ENCODE measurements at places on chromosomes 2 and 18.

- DNase-seq = peak; percentile 89
Measured at GRCh38 chr18:11119550-11119949, 29.8 kb downstream of the PIEZO2 start.

GRCh38 chr2:71796174-71796593 lies 342.8 kb downstream of the DYSF start:
- no peak for DNase-seq

GRCh38 chr2:44746856-44747615 lies 194.5 kb upstream of the SIX3 start:
- DNase-seq = no peak

DNA sequence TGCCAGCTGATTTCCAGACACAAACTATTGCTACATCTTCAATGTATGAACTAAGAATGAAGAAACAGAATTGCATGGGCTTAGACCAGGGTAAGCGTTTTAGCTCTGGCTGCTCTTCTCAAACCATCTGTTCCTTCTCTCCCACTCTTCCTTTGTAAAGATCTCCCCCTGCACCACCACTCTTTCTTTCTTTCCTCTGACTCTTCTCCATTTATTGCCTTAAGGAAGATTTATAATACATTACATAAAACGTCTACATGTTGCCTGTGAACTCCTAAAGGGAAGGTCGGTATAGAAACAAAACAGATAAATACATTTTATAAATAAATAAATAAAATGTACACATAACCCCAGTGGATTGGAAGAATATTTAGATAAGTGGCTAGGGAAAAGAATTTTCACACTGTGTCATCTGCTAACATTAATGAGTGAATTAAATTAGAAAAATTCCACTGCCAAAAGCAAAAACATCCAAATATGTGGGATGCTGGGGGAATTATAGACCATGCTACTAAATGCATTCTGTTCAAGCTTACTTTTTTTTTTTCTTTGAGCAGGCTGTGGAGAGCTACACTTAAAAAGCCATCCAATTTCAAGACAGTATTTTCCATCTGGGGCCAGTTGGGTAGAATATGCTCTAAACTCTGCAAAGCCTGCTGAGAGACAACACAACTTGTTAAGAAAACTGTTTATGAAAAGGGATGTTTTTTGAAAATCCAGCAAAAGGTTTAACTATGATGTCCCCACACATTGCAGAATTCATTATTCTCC lies 41.5 kb downstream of the NCKAP5 start:
- no peak for DNase-seq

DNA sequence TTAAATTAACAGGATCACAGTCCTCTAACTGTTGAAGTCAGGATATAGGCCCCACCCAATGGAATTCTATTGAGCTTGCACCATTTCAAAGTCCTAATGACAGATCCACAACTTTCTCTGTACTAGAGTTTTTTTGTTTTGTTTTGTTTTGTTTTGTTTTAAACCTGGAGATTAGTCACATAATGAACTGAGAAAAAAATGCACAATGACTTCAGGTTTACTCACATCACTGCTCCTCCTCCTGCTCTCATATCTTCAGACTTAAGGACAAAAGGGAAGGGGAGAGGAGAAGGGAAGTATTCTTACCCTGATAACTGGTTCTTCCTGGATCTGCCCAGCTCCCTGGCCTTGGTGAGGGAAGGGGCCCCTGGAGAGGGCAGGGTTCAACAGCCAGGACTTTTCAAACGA lies 208.2 kb upstream of the EPHA4 start:
- no peak for DNase-seq

GRCh38 chr2:22167256-22167655 lies 1043.5 kb downstream of the TDRD15 start:
- no peak for DNase-seq

DNA sequence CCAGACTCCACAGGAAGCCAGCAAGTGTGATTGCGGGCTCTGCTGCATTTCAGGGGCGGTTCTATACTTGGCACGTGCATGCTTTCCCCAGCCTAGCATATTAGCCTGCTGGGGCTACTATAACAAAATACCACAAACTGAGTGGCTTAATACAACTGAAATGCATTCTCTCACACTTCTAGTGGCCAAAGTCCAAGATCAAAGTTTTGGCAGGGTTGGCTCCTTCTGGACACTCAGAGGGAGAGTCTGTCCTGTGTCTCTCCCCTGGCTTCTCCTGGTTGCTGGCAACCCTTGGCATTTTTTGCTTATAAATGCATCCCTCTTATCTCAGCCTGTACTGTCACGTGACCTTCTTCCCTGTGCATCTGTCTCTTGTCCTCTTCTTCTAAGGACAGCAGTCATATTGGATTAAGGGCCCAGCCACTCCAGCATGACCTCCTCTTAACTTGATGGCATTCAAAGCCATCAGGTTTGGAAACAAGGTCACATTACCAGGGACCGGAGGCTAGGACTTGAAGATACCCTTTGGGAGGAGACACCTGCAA lies 138.7 kb downstream of the RNF152 start:
- no peak for DNase-seq

DNA sequence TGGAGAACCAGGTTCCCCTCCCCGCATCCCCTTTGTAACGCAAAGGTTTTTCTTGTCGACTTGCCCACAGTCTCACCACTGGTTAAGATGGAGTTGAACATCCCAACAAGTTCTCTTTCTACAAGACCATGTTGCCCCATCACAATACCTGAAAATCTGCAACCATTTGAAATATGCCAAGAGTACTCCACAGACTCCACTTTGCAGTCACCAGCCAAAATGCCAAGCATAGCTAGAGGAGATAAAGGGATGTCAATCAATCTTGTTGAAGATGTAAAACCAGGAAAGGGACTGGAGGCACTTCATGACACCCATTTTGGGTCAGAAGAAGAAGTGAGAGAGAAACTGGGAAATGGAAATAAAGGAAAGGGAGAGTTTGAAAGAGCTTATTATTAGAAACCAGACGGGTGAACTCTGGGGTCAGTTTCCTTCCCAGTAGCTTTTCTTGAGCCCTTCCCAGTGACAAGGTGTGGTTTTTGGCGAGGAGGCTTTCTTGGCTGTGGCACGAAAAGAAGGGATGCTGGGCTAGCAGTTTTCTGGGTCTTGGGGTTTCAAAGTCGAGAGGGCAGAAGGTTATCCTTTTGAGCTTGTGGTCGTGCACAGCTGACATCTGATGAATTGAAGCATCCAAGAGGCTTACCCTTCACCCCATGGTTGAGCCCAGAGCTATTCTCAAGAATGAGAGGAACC lies 79.3 kb downstream of the ACAA2 start:
- DNase-seq = peak; percentile 54

GRCh38 chr18:31720867-31721266 lies 36.5 kb upstream of the B4GALT6 start:
- DNase-seq = no peak

DNA sequence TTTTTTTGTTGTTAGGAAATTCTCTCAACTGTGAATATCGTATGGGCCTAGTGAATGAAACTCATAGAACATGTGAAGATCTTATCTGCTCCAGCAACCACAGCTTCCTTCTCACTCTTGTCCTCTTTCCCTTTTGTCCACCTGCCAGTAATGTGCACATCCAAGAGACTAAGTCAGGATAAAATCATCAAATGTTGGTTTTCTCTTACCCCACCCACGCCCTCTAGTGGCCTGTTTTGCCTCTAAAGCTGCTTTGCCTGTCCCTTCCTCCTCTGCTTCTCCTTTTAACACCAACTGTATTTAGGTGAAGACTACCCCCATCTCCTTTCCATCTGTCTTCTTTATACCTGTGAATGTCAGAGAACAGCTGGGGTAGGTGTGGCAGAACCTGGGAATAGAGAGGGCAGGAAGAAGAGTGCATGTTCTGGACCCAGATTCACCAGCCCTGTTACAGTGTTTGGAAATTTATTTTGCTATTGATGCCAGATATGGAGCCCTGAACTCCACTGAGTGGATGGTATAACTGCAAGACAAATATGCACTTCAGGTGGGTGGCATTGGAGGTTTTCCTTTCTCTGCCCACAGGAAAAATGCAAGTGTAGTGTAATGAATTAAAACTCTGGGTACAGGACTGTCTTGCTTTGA lies 8.4 kb upstream of the MGAT5 start:
- peak; percentile 80 for DNase-seq

DNA sequence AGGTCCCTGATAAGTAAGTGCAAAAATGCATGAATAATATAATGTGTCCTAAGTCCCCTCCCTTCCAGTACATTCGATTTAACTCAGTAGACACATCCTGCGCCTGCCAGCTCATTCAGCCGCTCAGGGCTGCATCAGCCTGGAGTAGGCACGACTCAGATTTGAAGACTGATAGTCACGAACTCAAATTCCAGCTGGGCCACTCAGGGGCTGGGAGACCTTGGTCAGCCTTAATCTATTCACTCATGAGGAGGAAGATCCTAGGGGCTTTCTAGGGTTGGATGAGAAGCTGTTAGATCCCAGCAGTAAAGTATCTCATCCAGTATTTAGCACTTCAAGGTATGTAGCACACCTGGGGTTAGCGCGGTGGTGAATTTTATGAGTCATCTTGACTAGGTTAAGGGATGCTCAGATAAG lies 98.9 kb upstream of the ODC1 start:
- DNase-seq = no peak

- DNase-seq = no peak
Measured at GRCh38 chr18:74632856-74633255, 35.2 kb downstream of the ZNF407 start.

DNA sequence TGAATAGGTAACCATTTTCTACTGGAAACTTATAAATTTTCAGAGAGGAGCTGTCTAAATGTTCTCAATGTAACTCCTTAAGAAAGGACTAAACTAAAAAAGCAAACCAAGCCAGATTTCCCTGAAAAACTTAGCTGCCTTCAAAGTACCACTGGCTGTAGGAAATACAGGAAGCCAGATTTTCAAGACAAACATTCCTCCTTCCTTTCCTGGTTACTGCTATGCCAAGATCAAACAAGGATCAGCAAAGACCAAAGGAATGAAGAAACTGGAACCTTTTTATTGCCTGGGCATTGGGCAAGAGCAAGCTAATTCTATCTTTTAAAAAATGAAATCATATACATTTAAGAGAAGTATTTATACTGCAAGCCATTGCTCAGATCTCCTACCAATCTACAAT lies 212.7 kb downstream of the DYM start:
- DNase-seq = no peak

DNA sequence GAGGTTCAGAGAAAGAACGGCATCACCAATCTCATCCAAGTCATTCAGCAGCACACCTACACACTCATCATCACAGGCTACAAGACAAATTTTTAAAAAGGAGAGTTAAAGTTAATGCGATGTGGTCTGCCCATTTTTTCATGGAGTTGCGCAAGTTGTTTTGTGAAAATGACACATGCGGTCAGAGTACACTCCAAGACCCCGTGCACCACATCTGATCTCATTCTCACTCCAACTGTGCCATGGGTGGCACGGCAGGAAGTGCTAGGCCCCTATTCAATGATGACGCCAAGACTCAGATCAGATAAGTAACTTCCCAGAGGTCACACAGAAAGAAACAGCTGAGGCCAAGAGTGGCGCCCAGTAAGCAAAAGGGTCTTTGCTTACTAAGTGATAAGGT lies 119.8 kb downstream of the LAMA1 start:
- DNase-seq = no peak

DNA sequence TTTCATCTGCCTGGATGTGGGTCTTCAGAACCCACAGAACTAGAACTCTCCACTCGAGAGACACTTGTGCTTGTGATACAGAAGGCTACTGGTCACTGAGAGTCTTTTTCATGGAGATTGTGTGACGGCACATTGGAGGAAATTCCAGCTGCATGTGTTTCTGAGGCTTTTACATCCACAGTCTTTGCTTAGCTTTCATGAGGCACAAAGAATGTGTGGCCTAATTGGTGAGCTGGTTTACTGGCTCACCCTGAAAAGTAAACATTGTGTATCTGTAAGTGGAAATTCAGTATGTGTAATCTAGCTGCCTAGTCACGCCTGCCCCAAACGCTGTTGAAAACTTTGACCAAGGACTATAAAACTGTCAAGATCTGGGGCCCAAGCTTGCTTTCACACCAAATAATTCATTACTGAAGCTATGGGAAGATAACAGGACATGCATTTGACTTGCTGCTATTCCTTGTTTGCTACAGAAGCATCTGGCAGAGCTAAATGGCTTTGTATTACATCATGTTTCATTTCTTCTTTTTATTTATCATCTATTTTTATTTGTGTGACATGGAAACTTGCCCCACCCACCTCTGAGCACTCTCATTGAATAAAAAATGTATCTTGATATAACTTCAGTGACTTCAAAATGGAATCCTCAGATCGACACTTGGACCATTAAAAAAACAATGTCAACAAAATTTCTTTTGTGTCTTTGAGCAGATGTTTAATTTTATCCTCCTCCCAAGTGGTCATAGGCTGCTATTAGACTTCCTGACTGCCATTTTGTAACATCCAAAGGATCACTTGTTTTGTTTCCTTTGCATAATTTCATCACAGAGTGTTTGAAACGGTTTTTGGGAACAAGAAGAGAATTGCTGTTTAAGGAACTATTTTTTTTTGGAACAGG lies 80.2 kb downstream of the EFEMP1 start:
- no peak for DNase-seq

- DNase-seq = no peak
Measured at GRCh38 chr2:75012080-75012479, 53.6 kb downstream of the POLE4 start.

GRCh38 chr2:224041554-224041953 lies 2.5 kb upstream of the SERPINE2 start:
- DNase-seq = peak; percentile 88

DNA sequence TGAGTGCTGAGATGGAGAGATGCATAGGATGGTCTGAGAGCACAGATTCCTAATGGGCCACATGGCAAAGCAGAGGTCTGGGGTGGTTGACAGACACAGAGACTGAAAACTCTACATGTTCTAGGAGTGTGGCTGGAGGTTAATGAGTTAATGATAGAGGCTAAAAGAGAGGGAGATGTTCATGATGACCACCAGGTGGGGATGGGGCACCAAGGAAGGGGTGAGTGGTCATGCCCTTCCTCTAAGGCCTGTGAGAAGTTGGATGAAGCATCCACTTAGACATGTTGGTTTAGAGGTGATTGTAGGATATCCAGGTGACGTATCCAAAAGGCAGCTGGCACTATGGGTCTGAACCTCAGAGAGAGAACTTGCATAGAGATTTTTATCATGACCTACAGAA lies 102.1 kb downstream of the LRP2 start:
- peak; percentile 15 for DNase-seq

- DNase-seq = no peak
Measured at GRCh38 chr2:219278655-219279150, 463 bp upstream of the DNAJB2 start.

DNA sequence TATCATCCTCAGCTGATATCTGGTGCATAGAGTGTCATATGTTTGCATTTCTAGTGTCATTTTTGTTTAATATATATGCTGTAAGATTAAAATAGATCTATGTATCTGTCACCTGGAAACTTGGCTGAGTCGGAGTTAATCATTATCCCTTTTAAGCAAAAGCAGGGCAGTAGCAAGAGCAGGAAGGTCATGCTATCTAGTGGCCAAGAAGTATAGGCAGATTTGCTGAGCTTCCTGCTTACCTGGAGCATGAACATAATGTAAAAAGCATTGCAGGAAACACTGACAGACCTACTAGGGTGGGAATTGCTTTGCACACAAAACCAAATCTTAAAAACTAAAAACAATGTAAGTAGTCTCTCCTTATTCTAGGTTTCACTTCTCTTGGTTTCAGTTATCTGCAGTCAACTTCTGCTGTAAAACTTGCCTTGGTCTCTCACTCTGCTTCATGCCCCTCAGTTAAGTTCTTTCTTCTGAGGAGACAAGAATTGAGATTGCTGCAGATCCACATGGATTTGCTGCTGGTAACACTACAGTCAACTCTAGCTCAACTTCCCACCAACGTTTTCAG lies 295.3 kb downstream of the CDH7 start:
- no peak for DNase-seq
